ENCODE measurements at places on chromosomes 3 and 15.

GRCh38 chr3:156511987-156512677 lies 42.8 kb downstream of the SSR3 start:
- no peak for DNase-seq

- DNase-seq = no peak
Observed at GRCh38 chr15:26879706-26880105, 12.8 kb downstream of the GABRA5 start.

GRCh38 chr3:69511361-69511760 lies 125.5 kb upstream of the FRMD4B start:
- no peak for DNase-seq

DNA sequence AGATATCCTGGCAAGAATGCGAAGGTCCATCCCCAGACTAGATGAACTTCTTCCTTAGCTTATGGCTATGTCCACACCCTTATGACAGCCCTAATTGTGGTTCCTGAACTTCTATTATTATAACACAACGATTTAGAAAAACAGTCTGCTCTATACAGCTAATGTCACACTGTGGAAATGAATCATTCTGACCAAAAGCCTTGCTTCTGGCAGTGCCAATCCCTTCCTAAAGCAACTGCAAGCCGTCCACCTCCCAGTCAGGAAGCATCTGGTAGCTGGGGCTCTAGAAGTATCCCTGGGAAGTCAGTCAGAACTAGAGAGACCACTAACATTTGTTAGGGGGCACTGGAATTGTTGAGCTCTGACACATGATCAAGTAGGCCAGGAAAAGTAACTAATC lies 45.0 kb downstream of the MYO5A start:
- no peak for DNase-seq

DNA sequence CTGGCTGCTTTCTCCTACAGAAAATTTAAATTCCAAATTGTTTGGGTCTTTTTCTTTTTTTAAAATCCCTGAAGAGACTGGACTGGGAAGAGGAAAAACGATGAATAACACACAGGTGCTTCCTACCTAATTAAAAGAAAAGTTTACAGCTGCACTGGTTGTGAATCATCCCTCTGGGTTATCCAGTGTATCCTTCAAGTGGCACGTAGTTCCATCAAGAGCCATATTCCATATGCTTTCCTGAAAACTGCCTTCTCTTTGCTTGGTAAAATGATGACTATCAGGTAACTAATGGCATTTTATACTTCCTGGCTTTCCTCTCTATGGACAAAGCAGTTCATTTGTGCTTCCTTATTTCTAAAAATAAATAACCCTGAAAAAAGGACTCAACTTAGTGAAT lies 123.2 kb downstream of the MAGI1 start:
- DNase-seq = no peak

GRCh38 chr3:134858441-134859035 lies 63.5 kb downstream of the EPHB1 start:
- no peak for DNase-seq

GRCh38 chr15:63626955-63627354 lies 29.8 kb downstream of the FBXL22 start:
- no peak for DNase-seq

- DNase-seq = no peak
Observed at GRCh38 chr3:94063496-94064119, 747 bp downstream of the NSUN3 start.

DNA sequence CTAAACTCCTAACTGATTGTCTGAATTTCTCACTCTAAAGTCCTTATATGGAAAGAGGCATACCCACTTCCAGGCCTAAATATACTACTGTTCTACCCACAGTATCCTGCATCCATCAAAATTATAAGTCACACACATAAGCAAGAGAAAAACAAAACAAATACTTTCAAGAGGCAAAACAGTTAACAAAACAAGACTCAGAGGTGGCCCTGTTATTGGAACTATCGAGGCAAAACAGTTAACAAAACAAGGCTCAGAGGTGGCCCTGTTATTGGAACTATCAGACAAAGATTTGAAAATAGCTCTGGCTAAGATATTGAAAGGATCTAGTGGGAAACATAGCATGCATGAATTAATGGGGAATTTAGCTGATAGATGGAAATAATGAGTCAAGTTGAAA lies 224.2 kb upstream of the CGNL1 start:
- no peak for DNase-seq

All from T-helper 17 cell (primary cell).